ENCODE measurements at places on chromosomes 1 and 21.

- DNase-seq: no peak
These were observed 25.5 kb downstream of the PCSK9 start for GRCh38 chr1:55064861-55065263.

GRCh38 chr1:57839067-57839466, 415.2 kb upstream of the DAB1 start:
- DNase-seq: no peak

DNA sequence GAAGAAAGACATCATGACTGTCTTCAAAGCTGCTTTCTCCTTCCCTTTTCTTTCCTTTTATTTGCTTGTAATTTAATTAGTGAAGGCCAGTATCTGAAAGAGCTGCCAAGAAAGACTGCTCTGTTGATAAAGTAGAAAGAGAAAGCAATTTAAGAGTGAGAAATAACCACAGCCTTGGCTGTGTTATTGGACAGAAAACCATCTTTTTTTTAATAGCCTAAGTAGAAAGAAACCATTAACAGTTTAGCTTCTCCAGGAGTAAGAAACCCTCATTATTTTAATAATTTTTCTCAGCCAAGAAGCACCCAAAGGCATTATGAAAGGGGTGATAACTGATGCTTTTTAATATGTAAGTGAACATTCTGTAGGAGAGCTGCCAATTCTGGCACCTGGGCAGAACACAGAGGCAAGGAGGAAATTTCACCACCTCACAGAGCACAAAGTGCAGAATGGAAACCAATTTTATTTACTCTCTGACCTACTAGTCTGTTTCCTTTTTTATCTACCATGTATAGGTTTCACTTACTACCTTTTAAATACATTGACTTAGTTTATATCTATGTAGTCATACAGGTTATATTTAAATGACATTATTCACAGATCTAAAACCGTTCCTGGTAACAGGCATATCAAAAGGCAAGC, 703.2 kb downstream of the MRPL39 start:
- no peak for DNase-seq

GRCh38 chr1:8962812-8963530, 17.3 kb downstream of the CA6 start:
- DNase-seq: peak; percentile 23

GRCh38 chr1:214683621-214684020, 80.6 kb downstream of the CENPF start:
- DNase-seq: no peak

Data from activated CD8-positive, alpha-beta memory T cell treated with anti-CD3 and anti-CD28 coated beads for 1 hour (primary cell).